ENCODE measurements at places on chromosomes 5 and 9. TPM values are rescaled to one million over a fixed set of nuclear protein-coding genes. Genes with fewer than 3 reads are reported as not detected.

TGFBR1 gene
- total RNA-seq, result 48.7 TPM

CER1 gene
- total RNA-seq, result not detected

HAND1 gene
- not detected for total RNA-seq

ENHO gene
- 27.8 TPM for total RNA-seq

TRUB2 gene
- 14.0 TPM for total RNA-seq

PTCH1 gene
- total RNA-seq, result 6.6 TPM

VCAN gene
- 208 TPM for total RNA-seq

SYNPO gene
- total RNA-seq, result 4.9 TPM

PTPDC1 gene
- 12.0 TPM for total RNA-seq

PDLIM4 gene
- total RNA-seq, result 6.9 TPM

GOLM1 gene
- 84.1 TPM for total RNA-seq

MYO10 gene
- 36.6 TPM for total RNA-seq

SPINK7 gene
- not detected for total RNA-seq

WNT8A gene
- under 0.01 TPM for total RNA-seq

SPATA31C1 gene
- total RNA-seq, result not detected

ENC1 gene
- 755 TPM for total RNA-seq

ANKRD33B gene
- total RNA-seq, result 3.0 TPM

STK10 gene
- 4.4 TPM for total RNA-seq

ETF1 gene
- total RNA-seq, result 44.7 TPM

ZDHHC12 gene
- 1.7 TPM for total RNA-seq

SNCB gene
- total RNA-seq, result 15.7 TPM

MTREX gene
- 111 TPM for total RNA-seq

IDNK gene
- total RNA-seq, result 3.7 TPM

FIBCD1 gene
- 0.74 TPM for total RNA-seq

TYRP1 gene
- total RNA-seq, result 0.49 TPM

ANKHD1 gene
- total RNA-seq, result 79.7 TPM

IRX4 gene
- total RNA-seq, result not detected

UGT3A1 gene
- not detected for total RNA-seq

FAM200C gene
- 21.1 TPM for total RNA-seq

TSLP gene
- total RNA-seq, result under 0.01 TPM

TMEFF1 gene
- 38.4 TPM for total RNA-seq

PIP5K1B gene
- 4.9 TPM for total RNA-seq

SLCO4C1 gene
- 0.49 TPM for total RNA-seq
